ENCODE measurements at places on chromosomes 16 and 17. TPM values are rescaled to one million over a fixed set of nuclear protein-coding genes. Genes with fewer than 3 reads are reported as not detected.

DNA sequence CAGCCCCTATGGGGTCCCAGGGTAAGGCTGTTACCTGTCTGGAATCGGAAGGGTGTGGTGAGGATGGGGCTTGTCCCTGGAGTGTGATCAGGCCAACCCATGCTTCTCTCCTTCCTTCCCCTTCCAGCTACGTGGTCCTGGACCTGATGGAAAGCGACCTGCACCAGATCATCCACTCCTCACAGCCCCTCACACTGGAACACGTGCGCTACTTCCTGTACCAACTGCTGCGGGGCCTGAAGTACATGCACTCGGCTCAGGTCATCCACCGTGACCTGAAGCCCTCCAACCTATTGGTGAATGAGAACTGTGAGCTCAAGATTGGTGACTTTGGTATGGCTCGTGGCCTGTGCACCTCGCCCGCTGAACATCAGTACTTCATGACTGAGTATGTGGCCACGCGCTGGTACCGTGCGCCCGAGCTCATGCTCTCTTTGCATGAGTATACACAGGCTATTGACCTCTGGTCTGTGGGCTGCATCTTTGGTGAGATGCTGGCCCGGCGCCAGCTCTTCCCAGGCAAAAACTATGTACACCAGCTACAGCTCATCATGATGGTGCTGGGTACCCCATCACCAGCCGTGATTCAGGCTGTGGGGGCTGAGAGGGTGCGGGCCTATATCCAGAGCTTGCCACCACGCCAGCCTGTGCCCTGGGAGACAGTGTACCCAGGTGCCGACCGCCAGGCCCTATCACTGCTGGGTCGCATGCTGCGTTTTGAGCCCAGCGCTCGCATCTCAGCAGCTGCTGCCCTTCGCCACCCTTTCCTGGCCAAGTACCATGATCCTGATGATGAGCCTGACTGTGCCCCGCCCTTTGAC lies 2.4 kb downstream of the MAPK7 start:
- no peak overlapping the region for H3K4me3 ChIP-seq
- H3K4me1 ChIP-seq: peaks cover 25% of the 10 kb centered on the region
- H3K36me3 ChIP-seq: peaks cover 48% of the 10 kb centered on the region
- no peak for DNase-seq

- H3K27ac ChIP-seq: no peak overlapping the region
- H3K36me3 ChIP-seq: peaks cover 4% of the 10 kb centered on the region
- no peaks in the 10 kb centered on the region for H3K27me3 ChIP-seq
- no peak overlapping the region for H3K4me3 ChIP-seq
These were observed 9.0 kb downstream of the NTAN1 start for GRCh38 chr16:15046692-15047376.

DNA sequence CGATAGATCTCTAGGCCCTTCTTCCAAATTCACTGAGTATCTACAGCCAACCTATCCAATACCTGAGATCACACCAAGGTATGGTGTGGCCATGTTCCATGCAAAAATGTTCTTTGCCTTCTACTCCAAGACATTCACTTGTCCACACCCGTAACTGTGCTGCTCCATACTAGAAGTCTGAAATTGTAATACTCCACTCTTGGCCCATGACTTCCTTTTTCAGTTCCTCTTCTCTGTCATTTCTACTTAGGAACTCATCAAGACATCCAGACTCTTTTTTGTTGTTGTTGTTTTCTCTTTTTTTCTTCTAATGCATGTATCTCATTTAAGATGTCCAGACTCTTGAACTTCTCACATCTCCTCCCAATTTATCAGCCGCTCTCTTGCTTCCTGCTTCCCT lies 42.5 kb upstream of the KSR1 start:
- no peak overlapping the region for H3K27ac ChIP-seq
- DNase-seq: no peak
- H3K27me3 ChIP-seq: no peaks in the 10 kb centered on the region
- no peak overlapping the region for H3K4me3 ChIP-seq

Gene TRIM47
- total RNA-seq: 2.0 TPM

Gene CCDC144A
- 2.4 TPM for total RNA-seq

- DNase-seq: no peak
- no peaks in the 10 kb centered on the region for H3K36me3 ChIP-seq
- peaks cover 35% of the 10 kb centered on the region for H3K4me1 ChIP-seq
- no peak overlapping the region for H3K4me3 ChIP-seq
These were observed 36.3 kb downstream of the GAS7 start for GRCh38 chr17:10162096-10162495.

DNA sequence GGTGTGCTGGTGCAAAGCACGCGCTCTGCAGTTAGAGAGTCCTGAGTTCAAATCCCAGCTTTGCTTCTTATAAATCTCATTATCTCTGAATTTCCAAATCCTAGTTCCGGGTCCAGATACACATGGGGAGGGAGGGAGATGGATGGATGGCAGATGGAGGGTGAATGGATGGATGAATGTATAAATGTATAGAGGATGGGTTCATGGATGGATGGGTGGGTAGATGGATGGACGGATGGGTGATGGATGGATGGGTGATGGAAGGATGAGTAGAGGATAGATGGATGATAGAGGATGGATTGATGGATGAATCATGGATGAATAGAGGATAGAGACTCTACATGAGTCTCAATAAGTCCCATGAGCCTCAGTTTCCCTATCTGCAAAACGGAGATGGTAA lies 89.9 kb downstream of the MYH11 start:
- H3K27ac ChIP-seq: no peak overlapping the region
- H3K4me3 ChIP-seq: no peak overlapping the region

DNA sequence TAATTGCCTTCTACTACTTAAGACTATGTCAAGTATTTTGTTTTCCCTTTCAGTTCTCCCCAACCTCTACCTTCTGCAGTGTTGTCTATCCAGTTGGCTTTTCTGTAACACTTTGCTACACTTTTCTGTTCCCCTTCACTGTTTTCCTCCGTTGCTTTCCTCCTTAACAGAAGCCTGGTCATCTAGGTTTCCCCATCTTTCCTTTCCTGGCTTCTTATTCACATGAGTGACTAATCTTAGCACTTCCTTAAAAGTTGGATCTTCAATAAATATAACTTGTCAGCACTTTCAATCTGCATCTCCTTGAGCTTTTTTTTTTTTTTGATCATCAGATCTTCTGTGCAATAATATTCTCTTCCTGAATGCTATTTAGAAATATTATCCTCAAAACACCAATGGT lies 2.8 kb upstream of the SLFN11 start:
- DNase-seq: no peak
- H3K4me3 ChIP-seq: no peak overlapping the region
- no peaks in the 10 kb centered on the region for H3K27me3 ChIP-seq
- H3K36me3 ChIP-seq: no peaks in the 10 kb centered on the region
- H3K4me1 ChIP-seq: peaks cover 9% of the 10 kb centered on the region

- H3K4me3 ChIP-seq: peak overlapping the region; percentile 33
- peak overlapping the region; percentile 76 for H3K27ac ChIP-seq
- H3K36me3 ChIP-seq: no peaks in the 10 kb centered on the region
- peaks cover 10% of the 10 kb centered on the region for H3K4me1 ChIP-seq
These were observed 60.1 kb downstream of the TEX14 start for GRCh38 chr17:58631523-58632323.

Gene GFER
- total RNA-seq: 29.5 TPM

DNA sequence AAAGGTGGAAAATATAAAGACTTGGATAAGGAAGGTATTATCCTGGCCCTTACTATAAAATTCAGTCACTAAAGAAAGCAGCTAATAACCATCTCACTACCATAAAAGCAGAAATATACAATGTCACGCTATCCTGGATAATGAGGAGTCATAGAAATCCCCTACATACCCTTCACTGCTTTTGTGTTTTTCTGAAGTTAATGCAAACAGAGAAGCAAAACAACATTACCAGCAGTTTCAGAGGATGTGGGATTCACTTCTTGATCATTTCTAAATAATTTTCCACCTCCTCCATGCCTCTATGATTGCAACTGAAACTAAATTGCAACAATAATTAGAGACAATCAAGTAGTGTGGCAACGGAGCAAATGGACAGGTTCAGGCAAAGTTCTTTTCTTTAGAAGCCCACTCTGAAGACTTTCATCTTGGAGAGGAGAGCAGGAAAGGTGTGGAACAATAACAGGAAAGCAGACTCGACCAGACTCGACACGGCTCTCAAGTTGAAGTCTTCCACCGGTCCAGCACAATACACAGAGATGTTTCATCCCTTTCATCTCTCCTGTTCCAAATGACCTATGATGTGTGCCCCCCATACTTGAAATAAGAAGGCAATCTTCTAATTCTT lies 10.2 kb downstream of the CYTH1 start:
- H3K27me3 ChIP-seq: no peaks in the 10 kb centered on the region
- DNase-seq: no peak
- peak overlapping the region; percentile 86 for H3K27ac ChIP-seq
- H3K4me3 ChIP-seq: peak overlapping the region; percentile 4

Gene BAHCC1
- total RNA-seq: 17.3 TPM

Gene C17orf67
- total RNA-seq: 3.4 TPM

Gene SYNGR3
- 19.1 TPM for total RNA-seq

- H3K27ac ChIP-seq: no peak overlapping the region
- no peak overlapping the region for H3K4me3 ChIP-seq
- H3K36me3 ChIP-seq: no peaks in the 10 kb centered on the region
- no peak for DNase-seq
- H3K4me1 ChIP-seq: no peaks in the 10 kb centered on the region
- H3K27me3 ChIP-seq: no peaks in the 10 kb centered on the region
These were observed 217.9 kb upstream of the PSMD7 start for GRCh38 chr16:74078511-74079231.

DNA sequence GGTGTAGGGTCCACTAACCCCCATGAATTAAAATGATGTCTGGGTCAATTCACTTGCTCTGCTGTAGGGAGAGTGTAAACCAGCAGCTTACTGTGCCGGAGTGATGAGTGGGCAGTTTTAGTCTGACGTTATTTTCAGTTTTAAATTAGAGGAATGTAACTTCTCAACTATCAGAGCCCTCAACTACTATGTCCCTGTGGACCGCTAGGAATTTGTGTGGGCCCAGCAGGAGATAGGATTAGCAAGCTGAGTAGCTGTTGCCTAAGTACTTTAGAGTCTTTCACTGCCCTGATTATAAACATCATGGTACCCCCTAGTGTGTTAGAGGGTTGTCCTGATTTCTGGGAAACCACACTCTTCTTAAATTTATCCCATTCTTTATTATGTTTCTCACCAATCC lies 11.4 kb downstream of the MARVELD3 start:
- no peaks in the 10 kb centered on the region for H3K27me3 ChIP-seq
- no peaks in the 10 kb centered on the region for H3K4me1 ChIP-seq
- no peak overlapping the region for H3K27ac ChIP-seq
- H3K36me3 ChIP-seq: no peaks in the 10 kb centered on the region

Gene NOXO1
- total RNA-seq: not detected

- no peak overlapping the region for H3K27ac ChIP-seq
- H3K36me3 ChIP-seq: no peaks in the 10 kb centered on the region
- no peaks in the 10 kb centered on the region for H3K4me1 ChIP-seq
- no peak overlapping the region for H3K4me3 ChIP-seq
- no peak for DNase-seq
These were observed 26.0 kb upstream of the MON1B start for GRCh38 chr16:77165006-77165405.

DNA sequence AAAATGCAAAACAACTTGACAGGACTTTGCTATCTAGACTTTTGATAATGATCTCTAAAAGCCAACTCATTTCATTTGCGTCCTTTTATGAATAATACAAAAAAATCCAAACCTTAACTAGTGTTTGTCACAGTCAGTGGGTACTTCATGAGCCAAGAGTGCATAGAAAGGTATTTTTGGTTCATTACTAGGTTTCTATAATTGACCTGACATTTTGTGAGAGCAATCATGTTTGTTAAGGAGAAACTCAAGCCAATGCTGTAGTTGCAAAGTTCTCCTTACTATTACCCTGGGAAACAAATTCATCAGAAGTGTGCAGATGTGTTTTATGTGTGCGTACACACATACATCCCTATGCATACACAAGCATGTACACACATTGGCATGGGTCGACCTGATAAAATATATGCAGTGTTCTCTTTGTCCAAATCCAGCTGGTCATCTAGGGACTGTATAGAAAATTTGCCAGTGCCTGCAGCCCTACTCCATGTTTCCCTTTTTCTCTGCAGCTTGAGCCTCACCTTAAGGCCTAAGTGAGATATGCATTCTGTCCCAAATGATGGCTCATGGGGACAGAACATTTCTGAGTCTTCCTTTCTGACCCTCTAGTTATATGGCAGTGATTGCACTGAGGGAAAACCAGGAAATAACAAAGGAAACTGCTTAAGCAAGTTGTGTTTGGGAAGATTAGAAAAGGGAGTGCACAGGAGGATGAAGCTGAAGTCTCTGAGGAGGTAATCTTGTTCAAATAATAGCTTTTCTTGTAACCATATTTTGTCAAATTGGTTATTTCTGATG lies 128.1 kb downstream of the CDH13 start:
- H3K4me1 ChIP-seq: no peaks in the 10 kb centered on the region
- H3K4me3 ChIP-seq: no peak overlapping the region
- no peaks in the 10 kb centered on the region for H3K36me3 ChIP-seq
- no peak for DNase-seq

- no peak overlapping the region for H3K4me3 ChIP-seq
- H3K4me1 ChIP-seq: no peaks in the 10 kb centered on the region
- no peaks in the 10 kb centered on the region for H3K36me3 ChIP-seq
- no peaks in the 10 kb centered on the region for H3K27me3 ChIP-seq
These were observed 277.7 kb downstream of the HS3ST3A1 start for GRCh38 chr17:13323990-13324389.

Gene ALOX12B
- total RNA-seq: 0.58 TPM

DNA sequence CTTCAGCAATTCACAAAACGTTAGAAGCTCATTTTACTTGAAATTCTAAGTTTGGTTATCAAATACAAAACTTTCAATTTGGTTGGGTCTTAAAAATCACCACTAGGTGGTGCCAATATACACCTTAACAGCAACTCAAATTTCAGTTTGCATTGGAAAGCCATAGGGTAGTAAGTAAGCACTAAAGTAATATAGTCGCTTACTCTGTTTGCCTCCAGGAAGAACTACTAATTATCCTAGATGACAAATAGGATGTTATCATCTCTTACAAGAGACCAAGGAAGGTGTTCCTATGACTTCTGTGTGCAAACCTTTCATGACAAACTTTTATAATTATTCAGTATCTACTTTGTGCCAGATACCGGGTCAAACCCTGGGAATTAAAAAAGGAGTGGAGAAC lies 93.3 kb downstream of the MYO1D start:
- no peak overlapping the region for H3K27ac ChIP-seq
- H3K36me3 ChIP-seq: no peaks in the 10 kb centered on the region
- peak; percentile 70 for DNase-seq
- no peaks in the 10 kb centered on the region for H3K4me1 ChIP-seq
- no peaks in the 10 kb centered on the region for H3K27me3 ChIP-seq

Gene CPHXL2
- not detected for total RNA-seq

GRCh38 chr16:68760671-68761275 lies 23.7 kb downstream of the CDH1 start:
- no peak overlapping the region for H3K27ac ChIP-seq
- no peaks in the 10 kb centered on the region for H3K4me1 ChIP-seq
- H3K36me3 ChIP-seq: no peaks in the 10 kb centered on the region
- H3K27me3 ChIP-seq: no peaks in the 10 kb centered on the region
- no peak overlapping the region for H3K4me3 ChIP-seq

DNA sequence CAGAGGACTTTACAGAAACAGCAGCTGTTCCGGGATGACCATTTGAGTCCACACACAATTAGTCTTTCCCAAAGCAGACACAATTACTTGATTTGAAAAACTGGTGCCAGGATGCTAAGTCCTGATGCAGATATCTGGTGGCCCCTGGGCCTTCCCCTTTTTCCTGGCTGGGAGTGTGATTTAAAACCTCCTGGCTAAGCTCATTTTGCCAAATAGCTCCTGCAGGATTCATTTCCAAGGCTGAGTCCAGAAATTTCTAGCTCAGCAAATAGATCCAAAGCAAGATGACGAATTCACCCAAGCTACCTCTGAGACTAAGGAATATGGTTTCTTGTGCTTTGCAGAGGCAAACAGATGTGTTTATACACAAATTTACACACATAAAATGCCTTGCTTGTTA lies 422.2 kb downstream of the CA10 start:
- no peaks in the 10 kb centered on the region for H3K36me3 ChIP-seq
- DNase-seq: no peak
- no peaks in the 10 kb centered on the region for H3K4me1 ChIP-seq

Gene MYLK3
- 0.73 TPM for total RNA-seq

Gene DNAI2
- total RNA-seq: 1.8 TPM
